Endothelial cell of umbilical vein (primary cell): ENCODE measurements at places on chromosomes 4 and X.
A peak's percentile ranks its signal among the peaks of the same experiment; 100 is the strongest.

GRCh38 chr4:156346959-156347385 lies 393.3 kb upstream of the CTSO start:
- no peak for DNase-seq

GRCh38 chr4:159117564-159117963 lies 14.7 kb downstream of the RAPGEF2 start:
- DNase-seq, result no peak

DNA sequence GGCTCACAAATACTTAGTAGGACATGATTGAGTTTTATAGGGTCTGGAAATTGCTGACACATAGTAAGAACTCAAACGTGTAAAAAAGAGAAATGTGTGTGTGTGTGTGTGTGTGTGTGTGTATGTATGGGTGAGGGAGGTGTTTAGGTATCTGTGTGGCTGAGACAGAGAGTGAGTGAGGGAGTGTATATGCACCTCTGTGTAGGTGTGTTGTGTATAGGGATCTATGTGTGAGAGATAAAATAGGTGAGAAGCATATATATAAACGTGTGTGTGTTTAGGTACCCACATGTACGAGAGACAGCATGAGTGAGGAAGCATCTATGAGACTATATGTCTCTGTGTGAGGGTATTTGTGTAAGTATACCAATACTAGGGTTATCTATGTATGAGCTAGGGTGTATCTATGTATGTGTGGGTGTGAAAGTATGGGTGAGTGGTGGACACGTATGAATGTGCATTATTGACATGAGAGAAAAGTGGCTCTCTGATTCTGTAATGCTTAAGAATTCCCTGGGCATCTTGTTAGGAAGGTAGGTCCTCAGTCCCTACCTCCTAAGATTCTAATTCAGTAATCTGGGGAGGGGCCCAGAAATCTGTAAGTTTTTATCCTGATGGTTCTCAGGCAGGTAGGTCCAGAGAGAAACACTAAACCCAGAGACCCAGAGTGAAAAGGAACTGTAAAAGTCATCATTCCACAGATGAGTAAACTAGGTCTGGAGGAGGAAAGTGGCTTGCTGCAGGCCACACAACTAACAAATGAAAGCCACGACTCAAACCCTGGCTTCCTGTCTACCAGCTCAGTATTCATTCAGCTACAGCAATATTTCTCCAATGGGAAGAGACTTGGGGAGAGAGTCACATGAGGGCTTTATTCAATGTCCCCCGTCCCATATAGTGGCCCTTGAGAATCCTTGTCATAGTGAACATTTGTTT lies 237.0 kb downstream of the IDS start:
- DNase-seq, result no peak

GRCh38 chrX:21747558-21747957 lies 10.4 kb downstream of the SMPX start:
- peak; percentile 36 for DNase-seq

- no peak for DNase-seq
Measured at GRCh38 chrX:13412208-13412600, 92.4 kb upstream of the ATXN3L start.

- DNase-seq, result no peak
Measured at GRCh38 chr4:87445964-87446363, 23.6 kb downstream of the NUDT9 start.

GRCh38 chrX:47746446-47746845 lies 87.5 kb upstream of the UXT start:
- no peak for DNase-seq

DNA sequence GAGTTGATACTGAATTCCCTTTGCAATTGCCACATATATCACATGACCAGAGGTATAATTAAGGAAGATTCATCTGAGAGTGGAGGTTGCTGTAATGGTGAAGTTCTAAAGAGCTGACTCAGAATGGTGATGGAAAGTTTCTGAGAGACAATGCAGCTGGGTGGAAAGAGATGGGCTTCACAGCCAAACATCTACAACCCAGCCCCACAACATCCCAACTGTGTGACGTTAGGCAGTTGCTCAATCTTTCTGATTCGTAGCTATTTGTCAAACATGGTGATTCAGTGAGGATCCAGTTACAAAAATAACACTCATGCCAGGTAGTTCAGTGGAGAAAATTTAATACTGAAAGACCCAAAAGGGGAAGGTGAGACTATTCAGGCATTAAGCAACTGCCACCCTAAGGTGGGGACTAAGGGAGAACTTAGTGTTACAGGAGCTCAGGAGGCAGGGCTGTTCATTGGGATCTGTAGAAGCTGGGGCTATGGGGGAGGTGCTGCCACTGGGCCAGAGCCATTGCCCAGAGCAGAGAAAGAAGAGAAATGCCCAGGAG lies 6.9 kb upstream of the AFF1 start:
- DNase-seq, result peak; percentile 43

DNA sequence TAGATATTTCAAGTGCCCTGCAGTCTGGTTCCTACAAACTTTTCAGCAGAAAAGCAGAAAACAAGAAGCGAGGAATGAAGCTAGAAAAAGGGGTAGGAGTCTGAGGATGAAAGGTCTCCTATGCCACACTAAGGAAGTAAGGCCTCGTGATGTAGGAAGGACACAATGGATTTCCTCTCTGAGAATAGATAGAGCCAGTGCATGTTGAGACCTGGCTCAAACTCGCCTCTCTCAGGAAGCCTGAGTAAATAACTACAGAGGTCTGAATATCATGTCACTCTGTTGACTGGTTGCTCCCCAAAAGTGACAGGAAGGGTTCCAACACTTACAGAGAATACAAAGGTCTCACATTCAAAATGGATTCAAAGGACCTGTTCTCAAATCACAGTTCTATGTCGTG lies 93.3 kb downstream of the GRIA3 start:
- no peak for DNase-seq

- DNase-seq, result no peak
Measured at GRCh38 chr4:68951078-68951805, at the start of gene UGT2A3. Gene UGT2A3, minus strand, starts transcription at chr4:68951804. Its CDS starts 44 bp downstream, at chr4:68951760.

- no peak for DNase-seq
Measured at GRCh38 chr4:106034220-106034619, 138.9 kb downstream of the NPNT start.

DNA sequence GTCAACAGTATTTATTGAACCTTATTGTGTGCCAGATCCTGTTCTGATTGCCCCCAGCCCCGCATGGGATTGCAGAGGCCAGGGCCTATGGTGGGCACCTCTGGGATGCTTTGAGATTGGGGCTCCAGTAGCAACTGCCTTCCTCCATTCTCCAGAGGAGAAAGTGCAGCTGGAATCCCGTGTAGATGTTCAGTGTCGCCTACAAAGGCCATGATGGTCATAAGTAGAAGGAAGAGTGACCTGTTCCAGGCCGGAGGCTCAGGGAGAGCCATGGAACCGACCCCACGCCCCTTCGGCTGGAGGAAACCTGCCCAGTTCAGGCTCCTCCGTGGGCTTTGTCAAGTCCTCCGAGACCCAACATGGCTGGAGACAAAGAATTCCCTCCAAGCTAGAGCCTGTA lies 287.5 kb downstream of the FBXW7 start:
- DNase-seq, result no peak

GRCh38 chr4:120293341-120293740 lies 226.7 kb upstream of the MAD2L1 start:
- DNase-seq, result no peak

DNA sequence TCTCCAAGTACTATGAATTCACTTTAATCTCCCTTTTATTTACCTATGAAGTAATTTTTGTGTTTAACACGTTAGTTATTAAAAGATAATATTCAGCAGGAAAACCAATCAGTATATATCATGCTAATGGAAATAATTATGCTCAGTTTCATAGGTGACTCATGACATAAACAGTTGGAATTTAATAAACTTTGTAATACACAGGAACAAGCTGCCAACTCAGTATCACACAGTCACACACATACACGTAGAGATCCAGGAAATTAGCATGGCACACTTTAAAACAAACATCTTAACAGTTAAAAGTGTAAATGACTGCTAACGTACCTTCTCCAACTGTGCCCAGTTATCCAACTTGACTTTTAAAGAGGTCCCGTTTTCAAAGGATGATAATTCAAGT lies 2.3 kb downstream of the SPATA4 start:
- DNase-seq, result peak; percentile 75

GRCh38 chrX:144809025-144809424 lies 438.3 kb upstream of the SPANXN1 start:
- no peak for DNase-seq

GRCh38 chr4:10730019-10730418 lies 45.5 kb upstream of the CLNK start:
- DNase-seq, result no peak

GRCh38 chrX:63327788-63328187 lies 23.3 kb downstream of the SPIN4 start:
- DNase-seq, result no peak

- DNase-seq, result no peak
Measured at GRCh38 chr4:54094451-54094850, 5.5 kb upstream of the GSX2 start.

DNA sequence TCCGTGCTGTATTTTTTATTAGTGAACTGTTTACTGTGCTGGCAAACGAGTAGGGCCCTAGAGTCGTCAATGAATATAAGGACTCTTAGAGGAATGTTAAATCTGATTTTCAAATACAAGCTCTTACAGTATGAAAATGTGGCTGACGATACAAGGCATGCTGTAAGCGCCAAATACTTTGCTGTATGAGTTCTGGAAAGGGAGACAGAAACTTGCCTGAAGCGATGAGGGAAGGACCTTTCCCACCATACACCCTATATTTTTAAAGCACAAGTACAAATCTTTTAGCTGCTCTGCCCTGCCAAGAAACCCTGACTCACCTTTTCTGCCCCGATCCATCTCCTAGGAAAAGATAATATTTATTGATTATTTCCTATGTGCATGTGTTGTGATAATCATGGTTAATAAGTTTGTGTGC lies 15.7 kb upstream of the RUFY3 start:
- DNase-seq, result no peak

DNA sequence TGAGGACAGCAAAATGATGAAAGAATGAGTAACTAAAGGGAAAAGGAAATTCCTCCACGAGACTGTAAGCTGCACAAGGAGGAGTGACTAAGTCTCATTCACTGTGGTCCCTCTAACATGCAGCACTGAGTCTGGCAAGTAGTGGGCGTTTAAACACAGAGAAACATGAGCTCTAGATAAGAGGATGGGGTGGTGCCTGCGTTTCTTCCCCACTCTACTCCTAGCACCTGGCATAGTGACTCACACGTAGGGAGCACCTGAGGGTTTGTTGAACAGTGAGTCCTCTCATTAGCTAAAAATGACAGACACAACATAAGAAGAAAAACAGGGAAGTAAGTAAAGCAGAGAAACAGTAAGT lies 105.8 kb upstream of the CBR4 start:
- DNase-seq, result peak; percentile 95

DNA sequence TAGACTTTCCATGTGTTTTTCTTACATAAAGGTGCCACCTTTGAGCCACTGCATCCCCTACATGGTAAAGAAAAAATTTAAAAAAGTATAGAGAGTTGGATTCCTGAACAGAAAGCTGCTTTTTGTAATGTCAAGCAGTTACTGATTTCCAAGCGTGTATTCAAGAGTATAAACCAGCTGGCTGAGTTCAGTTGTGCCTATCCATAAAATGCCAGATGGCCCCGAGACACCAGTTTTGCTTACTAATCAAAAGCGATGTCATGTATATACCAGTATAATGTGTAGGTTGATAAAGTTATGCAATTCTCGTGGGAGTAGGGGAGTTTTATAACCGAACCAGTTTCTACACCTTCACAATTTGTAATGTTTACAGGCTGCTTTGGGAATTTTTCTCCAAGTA lies 26.2 kb upstream of the PNPLA4 start:
- no peak for DNase-seq

DNA sequence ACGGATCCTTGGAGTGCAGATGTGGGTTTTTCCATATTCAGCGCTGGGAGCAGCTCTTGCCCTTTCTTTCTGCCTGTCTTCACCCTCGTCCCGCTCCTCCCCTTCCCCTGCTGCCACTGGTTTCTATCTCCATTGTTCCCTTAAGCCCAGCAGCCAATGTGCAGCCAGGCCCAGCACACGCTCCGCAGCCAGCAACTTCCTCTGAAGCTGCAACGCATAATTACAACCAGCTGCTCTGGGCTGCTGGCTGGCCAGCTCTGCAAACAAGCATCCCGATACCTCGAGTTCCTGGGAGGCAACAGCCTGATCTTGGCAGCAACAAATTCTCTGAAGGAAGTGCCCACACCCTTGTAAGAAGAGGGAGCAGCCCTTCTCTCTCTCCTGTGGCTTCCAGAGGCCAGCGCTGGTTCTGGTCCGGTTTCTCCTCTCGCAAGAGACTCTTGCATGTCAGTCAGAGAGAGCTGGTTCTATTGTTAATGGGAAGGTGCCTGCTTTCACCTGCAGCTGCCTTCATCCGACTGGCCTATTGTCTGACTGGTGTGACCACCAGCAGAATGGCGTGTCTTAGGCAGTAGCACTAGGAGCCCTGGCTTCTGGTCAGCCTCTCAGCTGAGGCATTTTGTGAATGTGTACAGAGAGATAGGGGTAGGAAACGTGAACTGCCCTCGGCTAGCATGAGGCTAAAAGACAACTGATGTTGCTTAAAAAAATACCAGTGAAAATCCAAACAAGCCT lies 83.8 kb upstream of the MAML3 start:
- peak; percentile 89 for DNase-seq

GRCh38 chr4:134057356-134057755 lies 144.2 kb downstream of the PABPC4L start:
- no peak for DNase-seq
